ENCODE measurements at places on chromosomes 6 and 20.

DNA sequence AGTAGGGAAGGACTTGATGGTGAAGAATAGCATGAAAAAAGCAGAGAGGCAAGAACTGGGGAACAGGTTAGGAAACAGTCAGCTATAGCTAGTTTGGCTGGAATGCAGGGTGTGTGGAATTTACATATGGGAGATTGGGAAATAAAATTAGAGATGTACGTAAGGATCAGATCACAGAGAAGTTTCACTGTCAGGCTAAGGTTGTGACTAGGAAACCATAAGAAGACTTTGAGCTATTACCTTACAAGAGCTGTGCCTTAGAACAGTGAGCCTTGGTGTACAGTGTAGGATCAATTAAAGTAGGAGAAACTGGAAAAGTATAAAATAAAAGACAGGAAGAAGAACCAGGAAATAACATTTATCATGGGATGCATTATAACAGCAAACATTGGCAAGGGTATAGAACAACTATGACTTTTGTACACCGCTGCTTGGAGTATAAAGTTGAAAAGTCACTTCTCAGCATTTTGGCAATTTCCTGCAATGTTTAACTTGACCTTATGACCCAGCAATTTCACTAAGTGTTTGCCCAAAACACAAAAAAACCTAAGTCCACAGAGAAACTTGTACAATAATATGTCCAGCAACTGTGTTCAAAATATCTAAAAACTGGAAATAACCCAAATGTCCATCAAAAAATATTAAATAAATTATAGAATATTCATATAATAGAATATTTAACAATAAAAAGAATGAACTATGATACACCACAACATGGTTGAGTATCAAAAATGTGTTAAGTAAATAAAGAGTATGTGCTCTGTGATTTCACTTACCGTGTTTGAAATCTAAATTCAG, 31.2 kb upstream of the SPTLC3 start:
- DNase-seq: no peak

DNA sequence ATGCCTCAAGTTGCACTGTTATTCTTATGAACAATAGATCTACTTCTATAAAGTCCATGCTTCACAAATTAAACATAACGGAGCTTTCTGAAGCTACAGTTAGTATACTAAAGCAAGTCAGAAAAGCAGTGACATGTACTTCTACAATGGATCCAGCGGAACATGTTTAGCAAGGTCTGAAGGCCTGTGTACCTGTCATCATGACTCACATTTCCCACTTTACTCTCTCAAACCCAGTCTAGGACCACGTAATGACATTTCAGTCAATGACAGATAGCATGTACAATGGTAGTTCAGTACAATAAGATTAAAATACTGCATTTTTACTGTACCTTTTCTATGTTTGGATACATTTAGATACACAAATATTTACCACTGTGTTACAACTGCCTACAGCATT, 132.1 kb downstream of the MMS22L start:
- no peak for DNase-seq

DNA sequence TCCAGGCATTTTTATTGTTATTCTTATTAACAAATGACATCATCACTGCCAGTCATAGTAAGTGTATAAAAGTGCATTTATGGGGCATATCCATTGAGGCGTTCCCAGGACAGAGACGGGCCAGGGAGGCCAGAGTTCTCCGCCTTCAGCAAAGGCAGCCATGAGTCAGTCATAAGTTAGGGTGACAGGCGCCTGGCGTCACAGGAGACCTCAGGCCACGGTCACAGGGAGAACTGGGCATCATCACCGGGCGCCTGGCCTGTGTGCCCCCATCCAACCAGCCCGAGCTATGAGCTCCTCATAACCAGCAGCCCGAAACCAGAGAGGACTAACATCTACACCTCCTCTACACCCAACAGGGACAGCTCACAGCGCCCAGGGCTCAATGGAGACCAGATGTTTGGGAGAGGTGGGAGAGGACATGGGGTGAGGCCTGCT, 259.2 kb downstream of the DLL1 start:
- no peak for DNase-seq

DNA sequence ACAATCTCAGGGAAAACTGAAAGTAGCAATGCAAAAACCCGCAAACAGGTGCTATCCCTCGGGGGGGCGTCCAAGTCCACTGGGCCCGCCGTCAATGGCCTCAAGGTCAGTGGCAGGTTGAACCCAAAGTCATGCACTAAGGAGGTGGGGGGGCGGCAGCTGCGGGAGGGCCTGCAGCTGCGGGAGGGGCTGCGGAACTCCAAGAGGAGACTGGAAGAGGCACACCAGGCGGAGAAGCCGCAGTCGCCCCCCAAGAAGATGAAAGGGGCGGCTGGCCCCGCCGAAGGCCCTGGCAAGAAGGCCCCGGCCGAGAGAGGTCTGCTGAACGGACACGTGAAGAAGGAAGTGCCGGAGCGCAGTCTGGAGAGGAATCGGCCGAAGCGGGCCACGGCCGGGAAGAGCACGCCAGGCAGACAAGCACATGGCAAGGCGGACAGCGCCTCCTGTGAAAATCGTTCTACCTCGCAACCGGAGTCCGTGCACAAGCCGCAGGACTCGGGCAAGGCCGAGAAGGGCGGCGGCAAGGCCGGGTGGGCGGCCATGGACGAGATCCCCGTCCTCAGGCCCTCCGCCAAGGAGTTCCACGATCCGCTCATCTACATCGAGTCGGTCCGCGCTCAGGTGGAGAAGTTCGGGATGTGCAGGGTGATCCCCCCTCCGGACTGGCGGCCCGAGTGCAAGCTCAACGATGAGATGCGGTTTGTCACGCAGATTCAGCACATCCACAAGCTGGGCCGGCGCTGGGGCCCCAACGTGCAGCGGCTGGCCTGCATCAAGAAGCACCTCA, 166.3 kb downstream of the DTNBP1 start:
- no peak for DNase-seq

Data from activated naive CD4-positive, alpha-beta T cell treated with Interleukin-2 at 50 U/mL for 16 hours (primary cell).